ENCODE measurements at places on chromosomes 12 and 14. TPM values are rescaled to one million over a fixed set of nuclear protein-coding genes. Genes with fewer than 3 reads are reported as not detected.

Gene CNIH1
- 68.5 TPM for total RNA-seq

Gene SMCO2
- not detected for total RNA-seq

Gene SYNDIG1L
- total RNA-seq: 0.28 TPM

Gene KRT77
- total RNA-seq: not detected

Gene MTA1
- 121 TPM for total RNA-seq

Gene NPAS3
- 12.0 TPM for total RNA-seq

Gene KCNH3
- 0.82 TPM for total RNA-seq

Gene PDE3A
- 7.0 TPM for total RNA-seq

Gene TOMM20L
- not detected for total RNA-seq

Gene CIDEB
- 18.7 TPM for total RNA-seq

DNA sequence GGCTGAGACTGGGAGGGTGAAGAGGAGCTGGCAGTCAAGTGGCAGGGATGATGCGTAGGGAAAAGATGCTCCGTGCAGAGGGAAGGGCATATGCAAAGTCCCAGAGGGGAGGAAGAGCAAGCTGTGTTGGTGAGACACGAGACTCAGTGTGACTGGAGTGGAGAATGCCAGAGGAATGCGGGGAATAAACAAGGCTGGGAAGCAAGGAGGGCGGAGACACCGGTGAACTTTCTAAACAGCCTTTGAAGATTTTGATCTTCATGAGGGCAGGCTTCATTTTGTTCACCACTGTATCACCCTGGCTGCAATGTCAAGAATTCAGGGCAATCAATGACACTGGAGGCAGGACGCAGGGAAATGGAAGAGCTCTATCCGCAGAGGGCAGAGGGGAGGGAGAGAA, 535.8 kb downstream of the FUT8 start:
- no peaks in the 10 kb centered on the region for H3K36me3 ChIP-seq
- no peak overlapping the region for H3K4me3 ChIP-seq
- no peaks in the 10 kb centered on the region for H3K27me3 ChIP-seq
- H3K4me1 ChIP-seq: no peaks in the 10 kb centered on the region
- no peak overlapping the region for H3K27ac ChIP-seq

GRCh38 chr12:5165296-5165970, 121.8 kb downstream of the KCNA5 start:
- H3K27ac ChIP-seq: no peak overlapping the region
- H3K36me3 ChIP-seq: no peaks in the 10 kb centered on the region
- H3K4me1 ChIP-seq: no peaks in the 10 kb centered on the region
- no peak overlapping the region for H3K4me3 ChIP-seq
- DNase-seq: no peak
- no peaks in the 10 kb centered on the region for H3K27me3 ChIP-seq

GRCh38 chr14:34488528-34488927, 26.5 kb upstream of the SPTSSA start:
- no peaks in the 10 kb centered on the region for H3K27me3 ChIP-seq
- H3K36me3 ChIP-seq: no peaks in the 10 kb centered on the region
- H3K27ac ChIP-seq: no peak overlapping the region
- DNase-seq: no peak
- no peaks in the 10 kb centered on the region for H3K4me1 ChIP-seq

- H3K27me3 ChIP-seq: no peaks in the 10 kb centered on the region
- H3K27ac ChIP-seq: no peak overlapping the region
- H3K36me3 ChIP-seq: no peaks in the 10 kb centered on the region
- H3K4me1 ChIP-seq: no peaks in the 10 kb centered on the region
- no peak for DNase-seq
Observed at GRCh38 chr12:15435597-15435996, 113.3 kb downstream of the PTPRO start.

GRCh38 chr14:89140326-89140725, 276.7 kb downstream of the FOXN3 start:
- no peak overlapping the region for H3K4me3 ChIP-seq
- no peaks in the 10 kb centered on the region for H3K4me1 ChIP-seq
- no peaks in the 10 kb centered on the region for H3K27me3 ChIP-seq
- H3K27ac ChIP-seq: no peak overlapping the region
- H3K36me3 ChIP-seq: no peaks in the 10 kb centered on the region

GRCh38 chr14:105163040-105163742, 5.4 kb downstream of the JAG2 start:
- no peaks in the 10 kb centered on the region for H3K36me3 ChIP-seq
- no peak for DNase-seq
- H3K4me1 ChIP-seq: peaks cover 4% of the 10 kb centered on the region
- no peak overlapping the region for H3K4me3 ChIP-seq
- H3K27me3 ChIP-seq: no peaks in the 10 kb centered on the region

DNA sequence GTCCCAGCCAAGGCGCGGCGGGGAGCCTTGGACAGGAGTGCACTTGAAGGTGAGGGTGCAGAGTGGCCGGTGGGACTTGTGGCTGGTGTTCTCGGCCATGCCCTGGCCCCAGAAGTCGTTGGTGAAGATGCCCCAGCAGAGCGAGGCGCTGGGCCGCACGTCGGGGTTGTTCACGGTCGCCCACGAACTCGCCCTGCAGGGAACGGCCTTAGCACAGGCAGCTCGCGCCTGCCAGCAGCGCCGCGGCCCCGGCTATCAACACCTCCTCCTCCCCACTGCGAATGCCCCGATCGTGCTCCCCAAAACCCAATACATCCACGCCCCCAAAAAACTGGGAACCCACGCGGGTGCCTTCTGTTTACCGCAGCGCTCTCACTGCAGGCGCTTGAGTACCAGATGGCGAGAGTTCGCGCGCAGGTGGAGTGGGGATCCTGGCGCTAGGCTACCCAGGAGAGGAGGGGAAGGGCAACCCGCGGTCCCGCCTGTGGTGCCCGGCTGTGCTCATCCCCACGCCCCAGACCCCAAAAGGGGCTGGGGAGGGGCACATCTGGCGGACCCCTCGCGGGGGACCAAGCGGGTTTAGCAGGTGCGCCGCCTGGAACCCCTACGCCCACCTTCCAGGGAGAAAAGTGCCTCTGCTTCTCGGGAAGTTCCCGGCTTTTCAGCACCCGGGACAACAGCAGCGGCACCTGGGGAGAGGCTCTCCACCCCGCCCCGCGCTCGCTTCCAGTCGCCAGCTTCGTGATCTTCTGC, 386.3 kb upstream of the TMTC1 start:
- no peaks in the 10 kb centered on the region for H3K36me3 ChIP-seq
- H3K27me3 ChIP-seq: no peaks in the 10 kb centered on the region

DNA sequence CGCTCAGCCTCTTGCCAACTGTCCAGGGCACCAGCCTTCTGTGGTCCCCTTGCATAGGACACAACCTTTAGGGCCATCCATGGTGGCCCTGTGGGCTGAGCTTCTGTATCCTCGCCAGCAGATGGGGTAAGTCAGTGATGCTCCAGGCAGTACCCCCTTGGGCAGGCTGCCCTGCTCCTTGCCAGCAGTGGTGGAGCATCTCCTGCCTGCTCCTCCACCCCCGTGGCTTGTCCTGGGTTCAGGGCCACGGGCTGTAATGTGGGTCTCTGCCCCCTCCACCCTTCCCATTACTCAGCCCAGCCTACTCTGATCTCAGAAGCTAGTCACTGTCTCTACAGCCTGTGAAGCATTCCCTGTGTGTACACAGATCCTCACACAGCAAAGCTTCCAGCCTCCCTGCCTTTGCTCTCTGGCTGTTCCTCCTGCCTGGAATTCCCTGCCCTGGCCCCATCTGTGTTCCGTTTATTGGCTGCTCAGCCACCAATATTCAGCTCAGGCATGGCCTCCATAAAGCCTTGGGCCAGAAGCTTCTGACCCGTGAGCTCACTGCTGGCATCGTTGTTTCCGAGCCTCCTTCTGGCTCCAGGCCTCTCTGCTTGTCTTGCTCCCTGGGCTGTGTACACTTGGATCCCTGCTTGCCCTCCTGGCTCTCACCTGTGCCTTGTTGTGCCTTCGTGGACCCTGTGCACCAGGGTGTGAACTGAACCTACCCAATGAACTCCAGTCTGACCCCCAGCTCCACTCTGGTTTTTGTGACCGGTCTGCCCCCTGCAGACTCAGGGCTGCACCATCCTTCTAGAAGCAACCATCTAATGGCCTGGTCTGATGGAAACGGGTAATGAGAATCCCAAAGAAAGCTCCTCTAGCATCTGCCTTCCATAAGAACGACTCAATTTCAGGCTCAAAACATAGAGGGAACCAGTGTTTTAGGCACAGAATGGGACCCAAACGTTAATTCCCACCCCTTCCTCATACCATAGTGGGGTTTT, 177.0 kb upstream of the PRMT8 start:
- peaks cover 3% of the 10 kb centered on the region for H3K4me1 ChIP-seq
- H3K4me3 ChIP-seq: no peak overlapping the region
- H3K27me3 ChIP-seq: no peaks in the 10 kb centered on the region
- H3K27ac ChIP-seq: no peak overlapping the region

- H3K27me3 ChIP-seq: no peaks in the 10 kb centered on the region
- no peak for DNase-seq
- H3K4me3 ChIP-seq: no peak overlapping the region
- H3K27ac ChIP-seq: no peak overlapping the region
- no peaks in the 10 kb centered on the region for H3K36me3 ChIP-seq
Observed at GRCh38 chr12:11545484-11546330, 103.8 kb upstream of the ETV6 start.

DNA sequence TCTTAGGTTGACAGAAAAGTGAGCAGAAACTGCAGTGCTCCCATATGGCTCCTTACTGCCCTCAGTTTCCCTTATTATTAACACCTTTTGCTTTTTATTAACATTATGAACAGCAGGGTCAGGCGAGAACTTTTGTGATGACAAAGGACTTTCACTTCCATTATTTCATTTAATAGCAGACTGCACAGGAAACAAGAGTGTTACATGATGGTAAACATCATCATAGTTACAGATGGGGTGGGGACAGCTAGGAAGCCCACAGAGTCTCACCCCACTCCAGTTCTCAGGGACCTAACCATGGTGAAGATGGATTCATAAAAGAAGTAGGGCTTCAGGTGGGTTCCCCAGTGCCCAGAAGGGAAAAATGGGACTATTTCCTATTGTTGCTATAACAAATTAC, 110.1 kb upstream of the PELI2 start:
- no peak overlapping the region for H3K4me3 ChIP-seq
- H3K27ac ChIP-seq: no peak overlapping the region
- H3K27me3 ChIP-seq: no peaks in the 10 kb centered on the region

DNA sequence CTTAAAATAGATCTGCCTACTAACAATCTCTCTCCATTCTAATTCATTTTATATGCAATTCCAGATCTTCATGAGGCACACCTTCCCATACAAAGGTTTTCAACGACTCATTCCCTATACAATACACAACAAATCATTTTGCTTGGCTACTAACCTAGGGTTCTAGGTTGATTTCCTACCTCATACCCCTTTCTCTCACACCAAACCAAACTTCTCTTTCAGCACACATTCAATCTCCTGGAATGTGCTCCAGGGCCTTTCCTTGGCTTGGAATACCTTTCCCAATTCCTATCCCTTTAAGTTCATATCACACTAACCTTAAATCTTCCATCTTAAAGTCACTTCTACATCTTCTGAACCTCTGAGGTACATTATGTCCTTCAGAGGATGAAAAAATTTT, 38.7 kb upstream of the MTERF2 start:
- H3K27me3 ChIP-seq: no peaks in the 10 kb centered on the region
- H3K36me3 ChIP-seq: no peaks in the 10 kb centered on the region
- H3K4me3 ChIP-seq: no peak overlapping the region

GRCh38 chr12:65594409-65594808, 229.9 kb upstream of the HMGA2 start:
- no peak overlapping the region for H3K27ac ChIP-seq
- no peak overlapping the region for H3K4me3 ChIP-seq
- no peaks in the 10 kb centered on the region for H3K27me3 ChIP-seq
- DNase-seq: no peak
- no peaks in the 10 kb centered on the region for H3K36me3 ChIP-seq

- no peaks in the 10 kb centered on the region for H3K27me3 ChIP-seq
- H3K4me1 ChIP-seq: no peaks in the 10 kb centered on the region
- no peak overlapping the region for H3K4me3 ChIP-seq
- DNase-seq: no peak
Observed at GRCh38 chr14:71730471-71730870, 201.8 kb upstream of the RGS6 start.

DNA sequence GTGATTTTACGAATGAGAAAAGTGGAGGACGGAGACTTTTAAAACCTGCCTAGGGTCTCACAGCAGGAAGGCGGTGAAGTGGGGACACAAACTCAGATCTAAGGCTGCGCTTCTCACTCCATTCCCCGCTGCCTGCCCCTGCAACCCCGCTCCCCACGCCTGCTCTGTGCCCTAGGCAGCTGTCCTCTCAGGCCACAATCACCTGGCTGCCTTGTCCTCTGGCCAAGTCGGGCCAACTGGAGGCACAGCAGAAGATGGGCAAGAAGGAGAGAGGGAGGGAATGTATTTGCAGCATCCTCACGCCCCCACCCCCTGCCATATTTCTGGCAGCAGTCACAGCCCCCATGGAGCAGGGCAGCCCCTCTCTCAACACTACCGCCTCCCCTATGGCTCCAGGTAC, 94.9 kb downstream of the CHGA start:
- no peak overlapping the region for H3K27ac ChIP-seq
- peaks cover 18% of the 10 kb centered on the region for H3K4me1 ChIP-seq
- H3K27me3 ChIP-seq: no peaks in the 10 kb centered on the region
- no peak overlapping the region for H3K4me3 ChIP-seq
- no peak for DNase-seq
- H3K36me3 ChIP-seq: no peaks in the 10 kb centered on the region

DNA sequence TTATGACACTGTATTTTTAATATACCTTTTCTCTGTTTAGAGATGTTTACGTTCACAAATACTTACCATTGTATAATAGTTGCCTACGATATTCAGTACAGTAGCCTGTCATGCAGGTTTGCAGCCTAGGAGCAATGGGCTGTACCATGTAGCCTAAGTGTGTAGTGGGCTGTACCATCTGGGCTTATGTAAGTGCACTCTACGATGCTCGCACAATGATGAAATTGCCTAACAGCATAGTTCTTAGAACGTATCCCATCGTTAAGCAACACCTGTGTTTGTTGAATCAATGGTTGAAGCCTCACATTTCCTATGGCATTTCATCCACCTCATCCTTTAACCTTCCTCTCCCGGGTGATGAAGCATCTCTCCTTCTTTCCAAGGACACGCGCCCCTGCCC, 12.5 kb upstream of the EML1 start:
- no peak for DNase-seq
- no peak overlapping the region for H3K4me3 ChIP-seq
- no peaks in the 10 kb centered on the region for H3K36me3 ChIP-seq
- no peaks in the 10 kb centered on the region for H3K4me1 ChIP-seq
- no peak overlapping the region for H3K27ac ChIP-seq
- no peaks in the 10 kb centered on the region for H3K27me3 ChIP-seq

- DNase-seq: no peak
- H3K4me3 ChIP-seq: no peak overlapping the region
- no peak overlapping the region for H3K27ac ChIP-seq
- no peaks in the 10 kb centered on the region for H3K27me3 ChIP-seq
Observed at GRCh38 chr12:119592232-119592631, 1.3 kb upstream of the TMEM233 start.

- H3K36me3 ChIP-seq: no peaks in the 10 kb centered on the region
- H3K4me3 ChIP-seq: peak overlapping the region; percentile 7
- H3K27me3 ChIP-seq: no peaks in the 10 kb centered on the region
Observed at GRCh38 chr12:57840726-57841125, 5.8 kb downstream of the CTDSP2 start.

GRCh38 chr12:46430340-46430948, 57.9 kb upstream of the SLC38A2 start:
- peaks cover 5% of the 10 kb centered on the region for H3K4me1 ChIP-seq
- H3K27ac ChIP-seq: no peak overlapping the region
- H3K36me3 ChIP-seq: no peaks in the 10 kb centered on the region
- DNase-seq: no peak
